ENCODE measurements at places on chromosomes 4 and X. TPM values are rescaled to one million over a fixed set of nuclear protein-coding genes. Genes with fewer than 3 reads are reported as not detected.

DNA sequence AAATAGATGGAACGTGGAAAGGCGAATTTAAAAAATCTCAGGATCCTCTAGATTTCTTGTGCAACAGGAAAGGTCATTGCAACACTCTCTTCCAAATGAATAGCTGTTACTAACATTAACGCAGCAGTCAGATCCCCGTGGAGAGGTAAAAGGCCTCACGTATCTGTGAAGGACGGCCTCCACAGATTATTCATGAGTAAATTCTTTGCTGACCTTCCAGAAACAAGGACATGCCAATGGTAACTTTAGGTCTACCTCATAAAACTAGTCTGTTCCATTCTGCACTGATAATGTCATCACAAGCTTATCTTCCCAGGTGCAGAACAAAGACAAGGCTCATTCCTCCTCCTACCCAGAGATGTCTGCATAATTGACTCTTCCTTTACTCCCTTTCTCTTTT is 16.1 kb upstream of the REPS2 start:
- no peak for DNase-seq

GRCh38 chr4:163473576-163473975 is at the start of gene TKTL2:
TSS of gene TKTL2 (minus strand) at chr4:163473754. CDS start at chr4:163473734, 20 bp downstream.
- no peak for DNase-seq

- no peak for DNase-seq
Measured at GRCh38 chr4:125626946-125627345, 312.2 kb downstream of the FAT4 start.

DNA sequence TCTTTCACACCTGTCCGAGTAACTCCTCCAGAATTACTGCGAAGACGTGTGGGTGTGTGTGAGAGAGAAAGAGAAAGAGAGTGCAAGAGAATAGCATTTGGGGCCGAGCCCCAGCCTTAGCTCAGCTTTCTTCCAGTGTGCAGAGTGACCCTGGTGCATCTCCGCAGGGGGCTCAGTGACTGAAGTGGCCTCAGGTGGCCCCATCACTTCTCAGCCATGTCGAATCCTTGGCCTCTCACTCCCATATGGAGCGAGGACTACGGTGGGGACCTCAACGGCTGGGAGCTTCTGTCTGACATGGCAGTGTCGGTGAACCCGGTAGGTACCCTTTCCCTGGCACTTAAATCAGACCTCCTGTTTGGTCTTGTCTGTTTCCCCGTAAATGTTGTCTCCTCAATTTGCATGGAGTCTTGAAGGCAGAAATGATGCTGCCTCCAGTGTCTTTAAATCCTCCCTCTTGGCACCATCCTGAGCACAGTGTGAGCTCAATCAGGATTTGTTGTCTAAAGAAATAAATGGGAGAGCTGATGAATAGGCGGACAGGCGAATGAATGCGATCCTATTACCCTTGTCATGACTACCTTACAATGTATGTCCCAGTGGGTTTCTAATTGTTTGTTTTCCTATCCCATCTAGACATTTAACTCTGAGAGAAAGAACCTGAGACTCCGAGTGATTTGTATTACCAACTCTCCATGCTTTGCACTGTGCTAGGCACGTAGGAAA is 305.9 kb downstream of the AFF2 start:
- DNase-seq: no peak

- DNase-seq: no peak
Measured at GRCh38 chrX:78661836-78662235, 2.7 kb upstream of the RTL3 start.

DNA sequence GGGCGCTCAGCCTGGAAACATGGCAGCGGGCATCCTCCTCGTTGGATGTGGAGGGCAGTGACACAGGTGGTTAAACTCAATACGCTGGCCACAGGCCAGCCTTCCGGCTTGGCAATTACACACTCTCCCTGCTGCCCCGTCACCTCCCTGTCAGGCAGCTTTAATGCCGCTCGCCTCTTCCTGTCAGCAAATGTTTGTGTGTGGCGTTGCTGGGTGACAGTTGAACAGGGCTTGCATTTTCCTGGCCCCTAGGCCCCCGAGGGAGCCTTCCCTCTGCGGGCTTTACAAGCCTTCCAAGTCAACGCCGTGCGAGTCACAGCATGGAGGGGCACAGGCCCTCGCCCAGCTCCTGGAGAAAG is 620.0 kb downstream of the BCOR start:
- no peak for DNase-seq

Gene GPR173
- 1.7 TPM for total RNA-seq
